ENCODE measurements at places on chromosomes 1 and 21.
A peak's percentile ranks its signal among the peaks of the same experiment; 100 is the strongest.

DNA sequence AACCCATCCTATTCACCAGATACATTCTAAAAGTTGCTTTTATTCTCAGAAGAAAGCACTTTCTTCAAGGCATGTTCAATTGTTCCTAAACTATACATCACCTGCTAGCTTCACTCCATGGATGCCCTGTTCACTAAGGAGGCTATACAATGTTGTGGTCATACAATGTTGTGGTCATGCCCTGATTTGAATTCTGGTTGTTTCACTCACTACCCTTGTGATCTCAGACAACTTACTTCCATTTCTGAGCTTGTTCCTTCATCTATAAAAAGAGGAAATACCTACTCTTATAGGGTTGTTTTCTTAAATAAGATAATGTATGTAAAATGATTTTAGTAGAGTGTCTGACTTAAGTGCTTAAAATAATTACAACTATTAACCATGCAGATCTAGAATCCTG is 19.7 kb downstream of the EDEM3 start:
- DNase-seq, result no peak

DNA sequence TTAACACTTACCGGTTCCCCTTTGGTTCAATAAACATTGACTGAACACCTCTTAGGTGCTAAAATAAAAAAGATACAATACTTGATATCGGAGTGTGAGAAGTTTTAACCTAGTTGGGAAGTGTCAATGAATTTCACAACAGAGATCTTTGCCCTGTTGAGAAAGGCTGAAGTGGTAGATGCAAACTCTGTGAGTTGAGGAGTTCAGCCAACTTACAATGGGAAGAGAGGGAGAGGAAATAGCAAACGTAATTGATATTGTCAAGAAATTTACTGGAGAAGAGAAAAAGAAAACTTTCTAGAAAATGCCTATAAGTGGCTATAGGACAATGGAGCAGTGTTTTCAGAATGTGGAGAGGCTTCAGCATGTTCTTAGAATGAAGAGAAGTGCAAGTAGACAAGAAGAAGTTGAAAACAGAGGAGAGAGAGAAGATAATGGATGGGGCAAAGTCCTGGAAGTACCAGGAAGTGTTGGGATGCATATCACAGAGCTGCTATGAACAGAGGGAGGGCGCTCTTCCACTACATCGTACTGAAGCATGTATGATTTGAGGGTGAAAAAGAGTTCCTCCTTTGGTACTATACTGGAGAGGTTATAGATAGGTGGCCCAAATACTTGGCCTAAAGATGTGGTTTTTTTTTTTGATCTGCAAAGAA is 48.9 kb downstream of the MEF2D start:
- peak; percentile 16 for DNase-seq

DNA sequence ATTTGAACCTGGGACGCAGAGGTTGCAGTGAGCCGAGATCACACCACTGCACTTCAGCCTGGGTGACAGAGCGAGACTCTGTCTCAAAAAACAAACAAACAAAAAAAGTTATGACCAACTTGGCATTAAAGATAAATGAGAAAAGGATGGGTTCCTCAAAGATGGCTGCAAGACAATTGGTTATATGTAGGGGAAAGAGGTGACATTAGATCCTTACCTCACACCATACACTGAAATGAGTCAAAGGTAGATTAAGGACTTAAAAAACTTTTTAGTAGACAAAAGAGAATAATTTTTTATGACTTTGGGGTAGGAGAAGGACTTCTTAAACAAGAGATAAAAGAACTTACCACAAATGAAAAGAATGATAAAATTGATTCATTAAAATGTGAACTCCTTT is 74.5 kb downstream of the SYF2 start:
- DNase-seq, result no peak

DNA sequence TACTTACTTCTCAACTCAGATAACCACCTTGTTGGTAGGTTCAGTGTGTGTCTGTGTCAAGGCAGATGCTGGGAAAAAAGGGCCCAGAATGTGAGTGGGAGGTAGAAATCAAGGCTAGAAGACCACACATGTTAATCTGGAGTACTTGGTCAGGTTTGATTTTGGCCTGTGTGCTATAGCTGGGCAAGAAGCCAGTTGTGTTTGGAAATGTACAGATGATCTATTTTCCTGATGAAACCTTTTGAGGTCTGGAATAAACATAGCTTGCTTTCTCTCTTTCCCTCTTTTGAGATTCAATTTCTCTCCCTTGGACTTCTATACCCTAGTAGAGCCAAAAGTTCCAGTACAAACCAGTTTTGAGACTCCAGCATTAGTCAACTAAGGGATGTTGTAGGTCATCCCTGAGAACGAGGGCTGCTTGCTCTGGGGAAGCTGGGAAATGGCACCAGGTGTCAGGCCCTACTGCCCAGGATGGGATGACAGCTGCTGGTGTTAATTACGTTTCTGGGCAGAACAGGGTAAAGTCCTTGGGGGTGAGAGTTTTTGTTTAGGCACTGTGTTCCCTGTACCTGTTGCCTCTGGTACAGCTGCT is 15.8 kb downstream of the MAPKAPK2 start:
- peak; percentile 94 for DNase-seq

DNA sequence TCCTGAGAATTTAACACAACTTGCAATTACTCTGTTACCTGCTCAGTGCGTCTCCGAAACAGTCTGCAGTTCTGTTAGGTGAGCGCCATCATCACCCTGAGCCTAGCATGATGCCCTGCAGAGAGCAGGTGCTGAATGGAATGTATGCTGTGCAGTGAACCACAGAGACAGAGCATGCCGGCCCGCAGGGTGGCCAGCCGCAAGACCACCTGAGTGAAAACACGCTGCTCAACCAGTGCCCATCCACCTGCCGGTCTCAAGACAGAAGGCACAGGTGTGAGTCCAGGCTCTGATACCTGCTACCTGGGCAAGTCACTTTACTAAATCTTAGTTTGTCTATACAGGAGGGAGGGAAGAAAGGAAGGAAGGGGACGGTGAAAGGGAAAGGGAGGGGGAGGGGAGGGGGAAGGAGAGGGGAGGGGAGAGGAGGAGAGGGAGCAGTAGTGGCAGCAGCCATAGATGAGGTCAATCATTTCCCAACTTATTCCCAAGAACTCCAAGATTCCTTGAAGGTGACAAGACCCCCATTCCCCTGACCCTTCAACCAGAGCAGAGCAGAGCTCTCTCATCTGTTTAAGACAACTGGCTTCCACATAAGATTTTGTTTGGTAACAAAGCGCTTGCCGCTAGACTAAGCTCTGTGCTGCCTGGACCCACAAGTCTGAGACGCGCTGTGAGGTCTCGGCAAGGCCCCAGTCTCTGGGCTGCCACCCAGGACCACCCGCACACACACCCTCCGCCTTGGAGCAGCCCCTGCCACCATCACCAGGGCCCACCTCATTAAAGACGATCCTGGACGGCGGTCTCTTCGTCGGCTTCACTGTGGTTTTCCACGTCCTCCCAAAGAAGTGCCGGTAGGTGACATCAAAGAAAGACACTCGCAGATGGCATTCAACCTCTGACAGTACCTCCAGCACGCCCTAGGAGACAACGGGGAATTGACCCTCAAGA is 14.5 kb downstream of the NPHP4 start:
- DNase-seq, result peak; percentile 2

- no peak for DNase-seq
Observed at GRCh38 chr1:234920136-234920842, 208.3 kb downstream of the TOMM20 start.

DNA sequence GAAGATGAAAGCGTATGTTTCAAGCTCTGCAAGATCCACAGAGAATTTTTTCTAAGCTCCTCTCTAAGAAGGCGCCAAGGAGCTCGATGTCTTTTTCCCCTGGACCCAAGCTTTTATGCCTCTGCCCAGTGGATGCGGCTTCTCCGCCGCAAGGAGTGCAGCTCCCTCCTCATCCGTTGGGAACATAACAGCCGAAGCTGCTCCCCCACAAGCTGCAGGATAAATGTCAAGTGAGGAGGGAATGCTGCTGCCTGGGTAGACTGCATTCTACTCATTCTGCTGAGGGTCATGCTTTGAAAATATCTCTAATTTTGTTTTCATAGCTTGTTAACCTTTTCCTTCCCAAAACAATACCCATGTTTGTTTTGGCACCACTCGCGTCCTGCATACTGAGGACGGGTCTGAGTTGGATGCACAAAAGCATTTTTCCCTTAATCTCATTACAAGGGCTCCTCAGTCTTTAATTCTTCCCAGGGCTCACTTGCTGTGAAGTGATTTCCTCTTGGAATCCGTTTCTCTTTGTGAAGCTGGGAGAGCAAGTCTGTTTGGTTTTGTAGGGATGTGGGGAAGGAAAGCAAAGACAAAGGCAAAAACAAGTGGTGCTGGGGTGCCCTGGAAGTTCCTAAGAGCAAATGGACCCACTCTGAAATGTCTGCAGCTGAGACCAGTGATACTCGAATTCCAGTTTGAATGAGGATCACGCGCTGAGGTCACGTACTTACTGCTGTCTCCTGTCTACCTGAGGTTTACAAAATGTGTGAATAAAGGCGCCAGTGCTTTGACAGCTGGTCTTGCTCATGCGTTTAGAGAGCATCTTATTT is 134.0 kb upstream of the IRF2BP2 start:
- DNase-seq, result peak; percentile 96

DNA sequence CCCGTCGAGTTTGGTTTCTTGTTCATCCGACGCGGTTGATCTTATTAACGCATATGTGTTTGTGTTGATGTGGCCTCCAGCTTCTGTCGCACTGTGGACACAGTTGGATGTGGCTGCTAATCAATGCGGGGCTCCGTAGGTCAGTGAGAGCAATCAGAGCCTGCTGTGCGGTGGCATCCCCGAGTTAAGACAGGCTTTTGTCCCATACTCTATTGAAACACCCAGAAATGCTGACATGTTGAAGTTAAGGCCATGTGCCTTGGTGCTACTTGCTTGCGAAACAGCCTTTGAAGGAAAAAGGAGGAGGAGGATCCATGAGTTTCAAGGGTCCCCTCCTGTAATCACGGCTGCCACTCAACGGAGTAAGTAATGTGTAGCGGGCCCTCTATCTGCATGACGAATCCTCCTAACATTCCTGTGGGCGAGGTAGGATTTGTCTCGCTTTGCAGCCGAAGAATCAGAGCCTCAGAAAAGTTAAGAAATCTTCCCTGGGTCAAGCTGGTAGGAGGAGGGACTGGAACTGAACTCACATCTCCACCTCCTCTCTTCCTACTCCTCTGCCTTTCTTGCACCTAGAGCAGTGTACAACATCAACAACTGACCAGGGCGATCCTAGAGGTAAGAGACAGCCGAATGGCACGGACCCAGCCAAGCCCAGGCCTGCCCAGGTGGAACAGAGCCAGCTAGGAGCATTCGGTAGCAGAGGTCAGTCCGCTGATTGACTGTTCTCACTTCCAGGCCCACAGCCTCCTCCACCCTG is 19.5 kb downstream of the PDE9A start:
- DNase-seq, result peak; percentile 61
